HEK293T (cell line): ENCODE measurements at places on chromosomes 2 and 18.

DNA sequence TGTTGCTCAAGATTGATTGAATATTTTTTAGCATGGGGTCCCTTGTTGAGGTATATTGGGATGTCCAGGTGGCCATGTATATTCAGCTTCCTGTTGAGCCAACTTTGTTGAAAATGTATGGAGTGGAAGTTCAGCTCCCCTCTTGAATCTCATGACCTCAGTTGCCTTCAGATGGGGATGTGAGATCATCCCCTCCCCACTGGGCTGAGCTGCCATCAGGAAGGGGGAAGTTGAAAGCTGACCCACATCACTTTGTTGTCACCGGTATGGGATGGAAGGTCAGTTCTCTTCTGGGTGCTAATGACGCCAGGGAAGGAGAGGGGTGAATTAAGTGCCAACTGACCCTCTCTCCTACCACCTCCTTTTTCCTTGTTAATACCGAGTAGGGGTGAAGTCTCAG is 33.9 kb downstream of the ACOXL start:
- DNase-seq, result no peak

DNA sequence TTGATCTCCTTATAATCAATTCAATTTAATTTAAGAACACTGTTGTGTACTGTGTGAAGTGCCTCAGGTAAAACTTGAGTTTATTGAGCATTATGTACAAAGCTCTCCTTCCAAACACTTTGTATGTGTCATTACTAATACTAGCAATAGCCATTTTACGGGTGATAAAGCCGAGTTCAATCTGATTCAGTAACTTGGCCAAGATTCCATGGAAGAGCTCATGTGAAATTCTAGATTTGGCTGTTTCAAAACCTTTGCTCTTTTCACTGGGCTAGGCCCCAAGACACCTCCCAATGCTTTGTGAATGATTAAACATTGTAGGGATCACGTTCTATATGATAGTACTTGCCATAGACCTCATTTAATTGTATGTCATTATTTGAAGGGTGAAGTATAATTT is 8.9 kb upstream of the NFE2L2 start:
- DNase-seq, result no peak

DNA sequence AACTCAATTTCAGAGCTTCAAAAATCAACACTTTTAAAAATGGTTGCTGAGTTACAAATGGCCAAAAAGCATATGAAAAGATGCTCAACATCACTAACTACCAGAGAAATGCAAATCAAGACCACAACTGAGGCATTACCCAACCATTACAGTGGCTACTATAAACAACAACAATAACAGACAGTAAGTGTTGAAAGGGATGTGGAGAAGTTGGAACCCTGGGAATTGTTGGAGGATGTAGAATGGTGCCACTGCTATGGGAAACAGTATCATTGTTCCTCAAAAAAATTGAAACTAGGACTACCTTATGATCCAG is 173.3 kb upstream of the SPRED2 start:
- no peak for DNase-seq

DNA sequence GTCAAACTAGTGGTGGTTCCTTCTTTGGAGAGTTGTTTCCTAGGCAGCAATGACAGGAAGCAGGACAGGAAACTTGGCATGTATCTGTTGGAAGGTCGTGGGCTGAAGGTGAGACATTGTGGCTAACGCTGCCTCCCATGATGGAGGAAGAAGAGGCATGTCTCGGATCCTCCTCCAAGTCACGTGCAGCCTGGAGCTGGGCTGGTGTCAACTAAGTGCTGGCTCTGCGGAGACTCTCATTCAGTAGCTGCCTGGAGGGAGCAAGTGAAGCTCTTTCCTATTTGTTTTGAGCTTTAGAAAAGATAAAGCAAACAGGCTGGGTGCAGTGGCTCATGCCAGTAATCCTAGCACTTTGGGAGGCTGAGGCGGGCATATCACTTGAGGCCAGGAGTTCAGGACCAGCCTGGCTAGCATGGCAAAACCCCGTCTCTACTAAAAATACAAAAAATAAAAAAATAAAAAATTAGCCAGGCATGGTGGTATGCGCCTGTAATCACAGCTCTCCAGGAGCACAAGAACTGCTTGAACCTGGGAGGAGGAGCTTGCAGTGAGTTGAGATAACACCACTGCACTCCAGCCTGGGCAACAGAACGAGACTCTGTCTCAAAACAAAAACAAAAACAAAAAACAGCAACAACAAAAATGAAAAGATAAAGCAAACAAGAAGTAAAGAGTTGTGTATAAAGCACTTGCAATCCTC is 28.2 kb upstream of the INO80C start:
- no peak for DNase-seq

- DNase-seq, result no peak
Measured at GRCh38 chr2:12151716-12152115, 405.3 kb downstream of the LPIN1 start.

GRCh38 chr2:143157001-143157400 is 27.8 kb downstream of the ARHGAP15 start:
- DNase-seq, result no peak

- no peak for DNase-seq
Measured at GRCh38 chr2:133262893-133263292, 305.4 kb downstream of the NCKAP5 start.

DNA sequence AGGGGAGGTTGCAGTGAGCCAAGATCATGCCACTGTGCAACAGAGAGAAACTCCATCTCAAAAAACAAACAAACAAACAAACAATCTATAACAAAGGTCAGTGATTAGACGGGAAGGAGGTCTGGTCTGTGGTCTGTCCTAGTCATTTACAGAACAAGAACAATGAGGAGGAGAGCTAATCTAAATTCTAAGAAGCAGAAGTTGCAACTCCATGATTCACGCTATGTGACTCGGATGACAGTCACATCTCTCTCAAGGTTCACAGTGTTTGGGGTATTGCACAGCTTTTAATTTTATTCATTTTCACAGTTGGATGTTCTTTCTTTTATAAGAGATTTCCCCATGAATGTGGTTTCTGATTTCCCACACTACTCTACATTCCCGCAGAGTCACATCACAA is 218.7 kb upstream of the PIEZO2 start:
- no peak for DNase-seq

DNA sequence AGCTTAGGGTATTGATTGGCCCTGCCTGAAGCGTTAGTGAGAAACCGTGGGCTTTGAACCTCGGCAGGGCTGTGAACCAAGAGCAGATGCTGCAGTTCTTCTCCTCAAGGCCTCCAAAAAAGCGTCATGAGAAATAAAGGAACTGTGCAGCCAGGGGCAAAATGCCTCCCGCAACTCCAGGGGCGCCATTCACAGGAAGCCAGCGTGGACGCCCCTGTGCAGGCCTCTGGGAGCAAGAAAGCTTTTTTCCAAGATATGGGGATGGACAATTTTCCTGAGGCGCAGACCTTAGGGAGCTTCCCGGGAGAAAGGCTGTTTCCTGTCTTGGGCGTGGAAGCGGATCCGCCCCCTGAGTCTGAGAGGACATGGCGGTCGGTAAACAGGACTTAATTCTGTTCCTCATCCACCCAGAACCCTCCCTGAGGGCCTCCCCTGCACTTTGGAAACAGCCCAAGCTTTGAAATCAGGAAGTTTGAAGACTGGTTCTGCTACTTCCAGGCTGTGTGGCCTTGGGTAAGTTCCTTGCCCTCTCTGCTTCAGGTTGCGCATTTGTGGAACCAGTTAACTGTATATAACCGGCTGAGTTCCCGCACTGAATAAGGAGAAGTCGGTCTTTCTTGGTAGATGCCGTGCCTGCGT is 29.6 kb upstream of the CABLES1 start:
- DNase-seq, result no peak

- DNase-seq, result no peak
Measured at GRCh38 chr2:239917957-239918481, 107.1 kb downstream of the NDUFA10 start.

- peak; percentile 33 for DNase-seq
Measured at GRCh38 chr2:63023444-63023843, 27.2 kb upstream of the OTX1 start.

DNA sequence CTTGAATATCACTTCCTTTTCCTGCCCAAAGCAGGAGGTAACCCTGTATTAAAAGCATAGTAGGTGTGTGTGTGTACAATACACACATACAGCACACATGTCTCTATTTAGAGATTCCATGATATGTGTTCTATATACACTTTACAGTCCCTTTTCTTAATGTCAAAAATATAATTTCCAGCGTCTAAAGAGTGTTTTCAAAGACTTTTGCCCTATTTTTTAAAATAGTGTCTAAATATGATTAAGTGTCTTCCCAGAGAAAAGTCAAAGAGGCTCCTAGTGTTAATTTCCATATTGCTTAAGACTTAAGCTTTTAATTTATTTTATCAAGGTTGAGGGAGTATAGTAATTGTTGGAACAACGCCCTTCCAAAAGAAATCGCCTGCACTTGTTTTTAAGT is 420.3 kb upstream of the POU3F3 start:
- no peak for DNase-seq

- DNase-seq, result no peak
Measured at GRCh38 chr2:74179063-74179865, 585 bp upstream of the MOB1A start.

DNA sequence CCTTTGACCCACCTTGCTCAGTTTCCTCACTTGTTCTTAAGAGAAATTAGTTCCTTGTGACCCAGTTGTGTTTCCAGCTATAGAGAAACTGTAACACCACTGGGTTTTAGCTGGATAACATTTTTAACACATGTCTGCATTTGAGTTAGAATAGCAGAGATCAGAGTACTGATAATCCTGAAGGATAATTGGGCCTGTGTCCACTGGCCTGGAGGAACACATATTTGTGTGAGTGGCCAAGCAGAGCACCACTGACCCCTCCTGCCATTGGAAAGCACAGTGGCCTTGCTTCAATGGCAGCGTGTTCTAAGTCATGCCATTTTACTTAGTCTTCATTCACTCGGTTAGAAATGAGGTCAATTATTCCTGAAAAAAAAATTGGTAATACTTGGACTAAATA is 42.6 kb downstream of the PKP4 start:
- no peak for DNase-seq

DNA sequence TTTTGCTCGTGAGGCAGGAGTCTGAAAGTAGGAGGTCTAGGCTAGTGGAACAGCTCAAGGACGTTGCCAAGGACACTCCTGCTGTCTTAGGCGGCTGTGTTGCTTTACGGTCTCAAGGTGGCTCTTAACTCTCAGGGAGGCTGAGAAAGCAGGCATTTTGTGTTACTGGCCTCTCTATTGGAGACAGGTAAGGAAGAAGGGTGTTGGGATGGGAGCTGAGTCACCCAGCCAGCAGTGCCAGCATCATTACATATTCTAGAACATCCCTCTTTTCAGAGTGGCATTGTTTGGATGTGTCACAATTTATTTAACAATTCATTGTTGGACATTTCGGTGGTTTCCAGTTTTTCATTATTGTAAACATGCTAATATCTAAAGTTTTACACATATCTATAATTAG is 30.8 kb upstream of the TMEM214 start:
- no peak for DNase-seq

- no peak for DNase-seq
Measured at GRCh38 chr2:176743671-176744070, 468.9 kb upstream of the HNRNPA3 start.

- no peak for DNase-seq
Measured at GRCh38 chr2:210215120-210215519, 10.1 kb downstream of the ACADL start.

- DNase-seq, result no peak
Measured at GRCh38 chr2:181290182-181290581, 167.0 kb upstream of the ITGA4 start.

GRCh38 chr2:39121523-39122063 is 742 bp upstream of the SOS1 start:
- no peak for DNase-seq

GRCh38 chr18:58618822-58619595 is 9.9 kb downstream of the ALPK2 start:
- no peak for DNase-seq

GRCh38 chr18:60448487-60449267 is 76.1 kb upstream of the MC4R start:
- no peak for DNase-seq

- no peak for DNase-seq
Measured at GRCh38 chr2:50402654-50402960, 629.3 kb downstream of the NRXN1 start.

DNA sequence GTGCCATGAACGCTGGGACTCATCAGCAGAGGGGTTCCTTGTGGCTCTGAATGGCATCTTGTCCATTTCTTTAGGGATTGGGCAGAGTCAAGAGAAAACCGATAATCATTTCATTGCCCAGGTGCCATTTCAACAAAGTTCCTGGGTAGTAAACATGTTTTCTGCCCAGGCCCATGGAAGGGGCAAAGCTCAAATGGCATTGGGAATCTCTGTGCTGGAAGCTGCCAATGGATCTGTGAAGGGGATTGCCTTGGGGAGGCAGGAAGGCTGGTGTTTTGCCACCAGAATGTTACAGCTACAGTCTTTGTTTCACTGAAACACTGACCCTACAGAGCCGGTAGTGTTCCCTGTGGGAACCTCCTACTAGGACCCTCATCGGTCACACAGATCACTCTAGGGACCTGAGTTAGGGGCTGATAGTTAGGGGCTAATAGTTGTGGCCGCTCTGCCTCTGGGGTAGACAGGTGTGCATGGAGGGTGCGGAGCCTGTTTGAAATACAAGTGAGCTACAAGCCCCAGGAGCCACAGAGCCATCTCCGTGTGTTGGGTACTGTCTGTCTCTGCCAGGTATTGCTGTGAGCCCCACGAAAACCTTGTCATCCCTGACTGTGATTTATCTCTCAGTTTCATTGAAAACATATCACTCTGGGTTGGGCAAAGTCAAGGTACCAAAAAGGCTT is 224.4 kb upstream of the COPS8 start:
- DNase-seq, result no peak

DNA sequence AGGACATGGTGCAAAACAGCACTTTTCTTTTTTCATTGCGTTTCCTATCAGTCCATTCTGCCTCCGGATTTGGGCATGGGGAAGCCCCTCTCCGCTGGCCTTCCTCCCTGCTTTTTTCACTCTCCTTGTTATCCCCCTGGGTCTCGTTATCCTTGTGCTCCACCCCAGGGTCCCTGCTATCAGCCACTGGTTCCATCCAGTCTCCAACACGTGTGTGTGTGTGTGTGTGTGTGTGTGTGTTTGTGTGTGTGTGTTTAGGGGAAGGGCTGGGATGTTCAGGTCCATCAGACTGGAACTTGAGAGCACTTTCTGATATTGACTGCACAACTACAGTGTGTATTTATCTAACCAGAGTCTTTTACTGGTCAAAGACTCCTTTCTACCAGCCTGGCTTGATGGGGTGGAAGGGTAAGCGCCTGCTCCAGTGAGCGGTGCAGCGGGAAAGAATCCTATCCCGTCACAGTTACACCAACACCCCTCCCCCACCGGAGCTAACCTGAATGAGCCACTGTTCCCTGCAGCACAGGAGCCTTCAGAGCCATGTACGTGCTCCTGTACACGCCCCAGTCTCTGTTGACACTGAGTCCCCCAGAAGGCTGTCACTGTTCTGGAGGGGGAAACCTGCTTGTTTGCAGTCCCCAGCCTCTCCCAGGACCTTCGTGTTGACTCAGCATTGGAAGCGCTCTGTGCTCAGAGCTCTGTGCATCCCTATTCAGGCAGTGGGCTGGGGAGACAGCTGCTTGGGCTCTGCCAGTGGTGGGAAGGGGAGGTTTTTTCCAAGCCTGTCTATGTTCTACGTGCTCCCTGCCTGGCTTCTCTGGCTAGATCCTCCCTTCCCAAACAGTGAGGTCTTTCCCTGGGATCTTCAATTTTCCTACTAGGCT is 4.6 kb downstream of the INHA start:
- peak; percentile 40 for DNase-seq
